CD4-positive, alpha-beta T cell (primary cell): ENCODE measurements at places on chromosomes 2 and 18. TPM values are rescaled to one million over a fixed set of nuclear protein-coding genes. Genes with fewer than 3 reads are reported as not detected.

UCN gene
- total RNA-seq: 1.8 TPM

MC5R gene
- not detected for total RNA-seq

- no peaks in the 10 kb centered on the region for H3K4me1 ChIP-seq
- no peaks in the 10 kb centered on the region for H3K27me3 ChIP-seq
- H3K36me3 ChIP-seq: no peaks in the 10 kb centered on the region
- DNase-seq: no peak
Measured at GRCh38 chr2:96436416-96436815, 68.7 kb downstream of the NEURL3 start.

DNA sequence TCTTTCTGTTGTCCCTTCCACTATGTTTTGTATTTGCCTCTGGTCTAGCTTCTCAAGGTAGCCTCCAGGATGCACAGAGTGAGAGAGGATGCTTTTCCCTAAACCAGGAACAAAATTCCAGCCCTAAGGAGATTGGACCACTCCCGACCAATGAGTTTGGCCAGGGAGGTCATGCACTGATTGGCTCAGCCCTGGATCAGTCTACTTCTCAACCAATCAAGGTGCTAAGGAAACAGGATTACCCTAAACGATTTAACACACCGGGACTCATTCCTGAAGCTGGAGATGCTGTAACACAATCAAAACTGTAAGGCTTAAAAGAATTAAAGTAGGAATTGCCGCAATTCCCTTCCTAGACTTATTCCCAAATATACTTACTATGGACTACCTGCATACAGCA is 34.2 kb upstream of the NR4A2 start:
- H3K4me1 ChIP-seq: no peaks in the 10 kb centered on the region
- no peaks in the 10 kb centered on the region for H3K27me3 ChIP-seq
- no peak overlapping the region for H3K27ac ChIP-seq
- no peak for DNase-seq
- no peaks in the 10 kb centered on the region for H3K36me3 ChIP-seq

DNA sequence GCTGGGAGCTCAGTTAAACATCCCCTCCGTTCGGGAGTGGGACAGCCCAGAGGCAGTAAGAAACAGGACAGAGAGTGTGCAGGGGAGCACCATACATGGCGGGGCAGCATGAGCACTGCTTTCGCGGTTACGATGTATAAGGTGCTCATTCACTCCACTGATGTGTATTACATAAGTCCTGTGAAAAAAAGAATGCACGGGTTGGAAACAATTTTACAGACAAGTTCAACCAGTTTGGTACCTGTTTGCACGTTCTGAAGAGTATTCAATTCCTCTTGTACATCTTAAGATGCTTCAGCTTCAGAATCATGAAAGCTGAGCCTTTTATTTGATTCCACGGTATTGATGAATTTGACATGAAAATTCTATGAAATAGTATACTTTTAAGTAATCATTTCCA is 97.8 kb upstream of the NETO1 start:
- DNase-seq: no peak
- H3K27ac ChIP-seq: no peak overlapping the region
- H3K4me1 ChIP-seq: no peaks in the 10 kb centered on the region
- no peaks in the 10 kb centered on the region for H3K36me3 ChIP-seq

DNA sequence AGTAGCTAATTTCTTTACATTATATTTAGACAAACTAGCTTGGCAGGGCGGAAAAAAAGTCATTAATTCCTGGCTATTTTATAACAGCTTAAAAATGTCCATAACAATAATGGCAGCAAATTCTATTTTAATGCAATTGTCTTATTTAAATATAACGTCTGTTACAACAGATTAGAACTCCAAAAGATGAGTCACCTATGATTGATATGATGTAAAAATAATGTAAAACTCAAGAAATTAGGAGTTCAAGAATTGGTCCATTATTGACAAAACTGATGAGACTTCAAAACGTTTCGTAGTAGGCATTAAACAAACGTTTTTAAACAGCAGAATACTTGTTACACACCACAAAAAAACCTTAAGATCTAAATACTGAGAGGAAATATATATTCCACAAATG is 2.7 kb downstream of the XPO1 start:
- peaks cover 15% of the 10 kb centered on the region for H3K36me3 ChIP-seq
- H3K27me3 ChIP-seq: no peaks in the 10 kb centered on the region
- peak overlapping the region; percentile 79 for H3K27ac ChIP-seq
- H3K4me3 ChIP-seq: peak overlapping the region; percentile 85
- DNase-seq: no peak

- DNase-seq: no peak
- no peaks in the 10 kb centered on the region for H3K36me3 ChIP-seq
- no peaks in the 10 kb centered on the region for H3K4me1 ChIP-seq
- no peak overlapping the region for H3K27ac ChIP-seq
- H3K4me3 ChIP-seq: no peak overlapping the region
Measured at GRCh38 chr2:56534321-56534720, 350.5 kb downstream of the CCDC85A start.

GRCh38 chr2:29723255-29724001 is 198.0 kb downstream of the ALK start:
- no peak overlapping the region for H3K4me3 ChIP-seq
- H3K27ac ChIP-seq: no peak overlapping the region
- no peaks in the 10 kb centered on the region for H3K36me3 ChIP-seq

DNA sequence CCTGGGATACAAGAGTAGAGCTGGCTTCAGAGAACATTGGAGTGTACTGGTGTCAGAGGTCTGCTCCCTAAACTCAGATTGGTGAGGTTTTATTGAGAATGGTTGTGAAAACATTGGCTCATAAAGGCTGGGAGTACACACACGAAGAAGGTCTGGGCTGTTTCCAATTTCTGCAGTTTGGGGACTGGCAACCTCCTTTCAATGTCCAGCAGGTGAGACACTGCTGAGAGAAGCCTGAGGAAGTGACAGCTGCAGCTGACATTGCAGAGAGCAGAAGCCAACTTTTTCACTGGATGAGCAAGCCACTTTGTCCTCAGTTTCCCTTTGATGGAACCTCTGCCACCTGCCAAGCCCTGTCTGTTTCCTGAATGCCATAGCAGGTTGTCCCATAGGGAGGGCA is 346.6 kb upstream of the SPRED2 start:
- H3K27me3 ChIP-seq: no peaks in the 10 kb centered on the region
- DNase-seq: no peak
- no peaks in the 10 kb centered on the region for H3K36me3 ChIP-seq
- no peaks in the 10 kb centered on the region for H3K4me1 ChIP-seq
